Mesenteric fat pad (tissue), 1 donor: ENCODE measurements at places on chromosomes 11 and 22.

- DNase-seq: no peak
These were observed 36.1 kb downstream of the RPUSD4 start for GRCh38 chr11:126175393-126175792.

GRCh38 chr11:69167916-69168691 is 12.4 kb downstream of the SMIM38 start:
- no peak for DNase-seq

DNA sequence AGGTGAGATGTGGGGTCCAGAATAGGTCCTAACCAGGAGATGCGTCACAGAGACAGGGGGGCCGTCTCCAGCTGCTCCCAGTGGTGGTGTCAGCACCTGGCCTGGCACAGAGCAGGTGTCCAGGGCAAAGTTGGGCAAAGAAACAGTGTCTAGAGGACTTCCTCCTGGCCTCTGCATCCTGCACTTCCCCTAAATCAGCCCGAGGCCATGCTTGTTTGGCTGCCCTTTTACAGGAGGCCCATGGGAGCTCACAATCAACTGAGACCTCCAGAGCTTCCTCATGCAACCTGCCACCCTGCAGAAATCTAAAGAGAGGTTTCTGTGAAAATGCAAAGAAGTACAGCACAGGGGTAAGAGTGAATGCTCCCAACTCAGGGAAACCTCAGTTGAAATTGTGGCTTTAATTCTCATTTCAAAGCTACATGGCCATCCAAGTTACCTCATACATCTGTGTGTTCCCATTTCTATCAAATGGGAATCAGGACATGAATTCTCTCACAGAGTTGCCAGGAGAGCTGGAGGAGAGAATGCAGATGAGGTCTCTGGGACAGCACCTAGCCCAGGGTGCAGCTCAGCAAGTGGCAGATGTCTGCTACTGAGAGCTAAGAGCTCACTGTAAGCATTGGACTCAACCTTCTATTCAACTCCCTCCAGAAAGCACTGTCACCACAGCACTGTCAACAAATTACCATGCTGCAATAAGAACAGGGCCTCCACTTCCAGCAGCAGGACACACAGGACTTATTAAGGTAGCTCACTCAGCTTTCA is 32.6 kb downstream of the TCIRG1 start:
- no peak for DNase-seq

DNA sequence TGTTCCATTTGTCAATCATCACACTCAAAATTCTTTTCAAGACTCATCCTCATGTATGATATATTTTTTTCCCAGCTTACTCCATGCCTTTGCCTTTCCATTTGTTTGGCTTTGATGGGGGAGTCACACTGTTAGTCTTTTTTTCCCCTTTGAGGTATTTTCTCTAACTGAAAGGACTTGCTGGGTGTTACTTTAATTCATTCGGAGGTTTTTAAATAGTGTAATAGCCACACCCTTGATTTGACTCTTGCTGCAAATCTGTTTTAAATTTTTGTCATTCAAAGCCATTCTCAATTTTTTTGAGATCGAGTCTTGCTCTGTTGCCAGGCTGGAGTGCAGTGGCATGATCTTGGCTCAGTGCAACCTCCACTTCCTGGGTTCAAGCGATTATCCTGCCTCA is 84.1 kb downstream of the C11orf87 start:
- no peak for DNase-seq

DNA sequence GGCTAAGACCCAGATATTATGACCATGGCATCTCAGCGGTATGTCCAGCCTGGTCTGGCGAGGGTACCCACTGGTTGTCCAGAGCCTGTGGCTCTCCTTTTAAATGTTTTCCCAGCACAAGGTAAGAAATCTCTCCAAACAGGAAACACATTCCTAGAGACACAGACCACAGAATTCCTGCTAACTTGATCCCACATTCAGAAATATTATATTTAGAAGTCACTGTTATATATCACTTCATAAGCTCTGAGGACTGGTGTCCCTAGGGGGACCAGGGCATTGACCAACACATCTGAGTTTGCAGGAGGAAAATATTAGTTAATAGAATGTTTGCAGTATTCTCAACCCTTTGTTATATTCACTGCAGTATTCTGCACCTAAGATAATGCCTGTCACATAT is 23.1 kb downstream of the TMPRSS13 start:
- DNase-seq: no peak
